ENCODE measurements at places on chromosomes 7 and 10.

GRCh38 chr10:18610517-18610916 is 40.9 kb downstream of the NSUN6 start:
- peak; percentile 94 for DNase-seq

- DNase-seq = no peak
Observed at GRCh38 chr7:155725006-155725355, 80.5 kb downstream of the RBM33 start.

DNA sequence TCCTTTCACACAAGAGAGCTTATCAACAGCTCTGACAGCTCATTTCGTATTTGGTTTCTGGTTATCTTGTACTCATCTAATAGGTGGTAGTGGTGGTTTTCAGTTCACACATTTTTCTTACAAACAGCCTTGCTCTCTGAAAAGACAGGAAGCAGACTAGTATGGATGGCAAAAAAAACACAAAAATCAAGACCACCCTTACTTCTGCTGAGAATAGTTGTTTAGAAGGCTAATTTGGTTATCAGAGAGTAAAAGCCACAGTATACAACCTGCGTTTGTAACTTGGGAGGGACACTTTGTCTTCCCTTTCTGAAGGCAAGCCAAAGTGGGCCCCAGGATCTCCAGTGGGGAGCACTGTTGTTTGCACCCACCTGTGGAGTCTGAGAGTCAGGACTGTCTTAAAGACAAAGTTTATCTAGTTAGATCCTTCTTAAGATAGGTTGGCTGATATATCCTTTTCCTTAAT is 68.0 kb downstream of the PIP4K2A start:
- DNase-seq = no peak

DNA sequence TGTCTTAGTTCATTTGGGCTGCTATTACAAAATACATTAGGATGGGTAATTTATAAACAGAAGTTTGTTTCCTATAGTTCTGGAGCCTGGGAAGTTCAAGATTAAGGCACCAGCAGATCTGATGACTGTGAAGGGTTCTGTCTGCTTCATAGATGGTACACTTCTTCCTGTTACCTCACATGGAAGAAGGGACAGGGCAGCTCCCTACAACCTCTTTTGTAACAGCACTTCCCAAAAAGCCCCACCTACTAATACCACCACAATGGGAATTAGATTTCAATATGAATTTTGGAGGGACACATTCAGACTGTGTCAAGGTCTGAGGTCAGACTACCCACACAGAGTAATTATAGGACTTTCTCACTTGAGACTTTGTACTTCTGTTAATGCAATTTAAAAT is 260.3 kb downstream of the ARHGAP12 start:
- DNase-seq = no peak

GRCh38 chr7:2523941-2524807 is 4.6 kb downstream of the LFNG start:
- DNase-seq = peak; percentile 57

DNA sequence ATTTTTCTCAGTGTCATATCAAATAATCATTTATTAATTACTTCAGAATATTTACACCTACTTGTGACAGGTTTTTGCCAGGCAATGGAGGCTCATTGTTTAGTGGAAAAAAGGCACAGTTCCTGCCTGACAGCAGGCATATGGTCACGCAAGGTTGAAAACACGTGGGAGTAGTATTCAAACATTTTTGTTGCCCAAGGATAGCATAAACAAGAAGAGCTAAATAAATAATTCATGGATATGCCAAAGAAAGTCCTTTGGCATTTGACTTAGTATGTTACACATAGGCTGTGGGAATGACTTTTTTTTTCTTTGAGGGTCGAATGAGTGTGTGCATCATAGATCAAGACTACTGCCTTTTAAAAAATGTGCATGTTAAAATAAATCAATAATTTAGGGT is 120.5 kb upstream of the SEMA3E start:
- no peak for DNase-seq

DNA sequence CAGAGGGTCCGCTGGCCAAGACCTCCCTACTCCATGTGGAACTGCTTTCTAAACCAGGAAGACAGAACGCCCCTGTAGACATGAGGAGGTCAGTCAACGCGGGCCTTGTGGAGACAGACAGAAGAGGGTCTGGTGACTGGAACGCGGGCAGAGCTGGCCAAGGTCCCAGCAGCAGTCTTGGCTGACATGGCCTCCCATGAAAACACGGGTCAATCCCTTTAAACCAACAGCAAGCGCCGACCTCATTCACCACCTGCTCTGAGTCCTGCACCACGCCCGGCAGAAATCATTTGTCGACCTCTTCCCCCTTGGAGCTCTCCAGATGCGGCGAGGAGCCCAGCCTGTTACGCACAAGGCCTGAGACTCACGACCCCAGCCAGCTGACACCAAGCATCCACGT is 78.5 kb downstream of the ZRANB1 start:
- no peak for DNase-seq

- peak; percentile 5 for DNase-seq
Observed at GRCh38 chr10:9198611-9199010, 1144.1 kb downstream of the GATA3 start.

All from cardiac fibroblast (primary cell).